ENCODE measurements at places on chromosomes 11 and 22.

GRCh38 chr11:24688981-24689380 is 192.1 kb downstream of the LUZP2 start:
- DNase-seq = no peak

DNA sequence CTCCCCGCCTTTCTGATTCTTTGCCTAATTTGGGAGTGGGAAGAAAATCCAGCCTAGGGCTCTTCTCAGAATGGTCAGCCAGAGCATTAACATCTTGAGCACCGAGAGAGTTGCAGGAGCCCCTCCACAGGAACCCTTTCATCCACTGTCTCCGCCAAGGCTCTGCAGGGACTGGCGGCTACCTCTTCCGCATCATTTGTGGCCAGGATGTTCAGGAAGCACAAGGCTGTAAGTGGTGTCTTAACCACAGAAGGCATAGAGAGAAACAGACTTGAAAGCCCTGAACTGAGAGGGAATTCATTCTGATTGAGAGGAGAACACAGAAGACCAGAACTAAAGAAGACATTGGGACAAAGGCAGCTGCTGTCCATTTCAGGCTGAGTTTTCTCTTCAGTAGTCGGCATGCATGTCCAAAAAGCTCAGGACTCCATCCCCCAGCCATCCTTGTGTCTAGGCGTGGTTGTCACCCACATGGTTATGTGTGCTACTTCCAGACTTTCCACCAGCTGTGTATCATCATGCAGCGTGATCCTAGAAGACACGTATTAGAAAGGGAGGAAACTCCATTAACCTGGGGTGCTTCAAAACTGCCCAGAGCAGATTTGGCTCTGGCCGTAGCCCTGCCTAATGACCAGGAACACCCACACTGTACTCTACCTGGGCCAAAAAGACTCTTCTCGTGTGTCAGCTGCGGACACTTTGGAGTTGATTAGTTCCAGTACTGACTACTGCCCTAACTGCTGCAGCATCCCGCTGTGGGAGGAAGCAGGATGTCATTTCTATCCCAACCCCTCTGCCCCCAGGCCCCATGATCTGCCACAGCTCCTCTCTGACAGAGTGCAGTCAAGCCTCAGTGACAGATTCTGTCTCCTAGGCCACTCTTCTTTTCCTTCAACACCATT is 725.1 kb downstream of the NTM start:
- no peak for DNase-seq

DNA sequence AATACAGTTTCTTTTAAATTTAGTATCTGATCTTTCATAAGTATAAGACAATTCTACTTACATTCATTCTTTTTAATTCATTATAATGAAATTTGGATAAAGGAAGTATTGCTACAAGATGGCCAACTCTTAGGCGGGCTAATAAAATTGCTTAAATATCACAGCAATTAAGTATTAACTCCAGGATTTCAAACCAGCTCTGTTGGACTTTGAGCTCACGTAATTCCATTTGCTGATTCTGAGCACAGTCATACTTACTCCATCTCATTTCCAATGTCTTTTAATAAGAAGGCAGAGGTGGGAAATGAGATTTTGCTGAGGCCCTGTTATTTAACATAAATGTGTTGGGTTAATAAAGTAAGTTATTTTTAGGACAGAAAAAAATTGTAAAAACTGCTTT is 748.1 kb downstream of the KCNA4 start:
- DNase-seq = no peak

DNA sequence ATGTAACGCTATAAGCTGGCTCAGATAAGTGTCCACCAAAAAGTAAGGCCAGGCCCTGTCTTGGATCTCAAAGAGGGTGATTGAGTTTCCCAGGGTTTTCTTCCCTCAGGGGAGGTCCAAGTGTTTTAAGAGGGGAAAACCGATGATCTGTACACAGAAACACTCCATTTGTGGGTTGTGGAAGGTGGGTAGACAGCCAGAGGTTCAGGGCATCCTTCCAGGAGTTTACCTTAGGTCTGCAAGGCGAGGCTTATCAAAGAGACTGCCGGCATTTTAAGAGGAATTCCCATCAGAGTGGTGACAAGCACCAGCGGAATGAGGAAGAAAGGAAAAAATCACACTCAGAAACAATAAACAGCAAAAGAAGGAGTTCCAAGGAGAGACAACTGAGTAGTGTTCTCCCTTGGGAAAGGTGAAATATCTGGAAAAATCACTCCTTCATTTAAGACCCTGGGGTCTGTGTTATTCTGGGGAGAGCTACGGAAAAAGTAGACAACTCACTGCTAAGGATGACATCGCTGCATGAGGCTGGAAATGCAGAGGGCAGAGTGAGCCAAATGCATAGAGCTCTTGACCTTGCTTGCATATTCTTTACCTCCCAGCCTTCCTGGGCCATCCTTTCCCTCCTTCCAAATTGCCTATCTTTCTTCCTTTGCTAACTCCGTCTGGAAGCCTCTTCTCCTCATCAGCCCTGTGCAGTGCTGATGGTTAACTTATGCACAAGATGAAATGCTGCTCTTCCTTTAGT is 22.1 kb upstream of the MMP7 start:
- DNase-seq = no peak

- no peak for DNase-seq
These were observed 49.6 kb upstream of the NECTIN1 start for GRCh38 chr11:119778391-119779194.

DNA sequence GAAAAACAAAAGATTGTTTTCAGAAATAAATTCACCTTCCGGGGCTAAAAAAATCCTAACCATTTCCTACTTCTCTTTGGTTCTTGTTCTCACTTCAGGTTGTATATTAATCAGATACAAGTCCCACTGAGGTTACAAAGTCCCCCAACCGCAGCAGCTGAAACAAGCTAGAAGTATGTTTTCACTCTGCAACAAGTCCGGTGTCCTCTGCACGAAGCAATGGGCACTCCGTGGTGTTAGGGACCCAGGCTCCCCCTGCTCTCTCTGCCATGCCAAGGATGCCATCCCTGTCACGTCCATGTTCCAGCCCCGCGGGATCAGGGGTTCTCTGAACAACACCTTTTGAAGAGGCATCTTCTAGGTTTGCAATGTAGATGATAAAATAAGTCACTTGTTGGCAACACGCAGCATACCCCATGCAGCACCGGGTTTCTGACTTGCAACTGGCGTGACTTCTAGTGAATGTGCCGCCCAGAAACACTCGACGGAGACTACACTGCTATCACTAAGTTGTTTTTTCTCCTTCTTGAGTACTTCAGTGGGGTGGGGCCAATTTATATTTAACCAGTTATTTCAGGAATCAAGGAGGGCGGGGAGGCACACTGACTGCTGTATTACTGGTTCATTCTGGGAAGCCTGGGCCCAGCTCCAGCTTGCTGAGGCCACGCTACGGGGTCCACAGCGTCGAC is 25.4 kb upstream of the GSTP1 start:
- DNase-seq = no peak
